CD8-positive, alpha-beta memory T cell (primary cell): ENCODE measurements at places on chromosomes 12 and 14. TPM values are rescaled to one million over a fixed set of nuclear protein-coding genes. Genes with fewer than 3 reads are reported as not detected.

GRCh38 chr12:52600071-52600470 is 1.2 kb downstream of the KRT72 start:
- H3K4me3 ChIP-seq, result no peak overlapping the region
- peak; percentile 12 for DNase-seq
- H3K27me3 ChIP-seq, result no peaks in the 10 kb centered on the region
- no peaks in the 10 kb centered on the region for H3K36me3 ChIP-seq
- H3K4me1 ChIP-seq, result peaks cover 32% of the 10 kb centered on the region

DNA sequence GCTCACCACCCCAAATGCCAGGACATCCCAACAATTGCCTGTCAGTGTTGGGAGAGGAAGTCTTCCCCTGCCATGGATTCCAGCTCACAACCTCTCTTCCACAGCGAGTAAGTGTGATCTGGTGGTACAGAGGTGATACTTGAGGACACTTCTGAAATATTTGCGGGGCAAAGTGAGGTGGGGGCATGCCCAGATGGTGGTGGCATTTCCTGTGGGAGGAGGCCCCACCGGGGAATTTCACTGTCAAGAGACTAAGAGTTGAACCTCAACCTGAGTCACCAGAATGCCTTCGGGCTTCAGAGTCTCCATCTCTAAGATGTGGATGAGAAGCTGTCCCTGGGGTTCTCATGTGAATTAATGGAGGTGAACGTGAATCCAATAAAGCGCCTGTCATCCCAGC is 122.3 kb upstream of the RFLNA start:
- H3K27me3 ChIP-seq, result no peaks in the 10 kb centered on the region
- no peak for DNase-seq
- H3K36me3 ChIP-seq, result no peaks in the 10 kb centered on the region
- H3K27ac ChIP-seq, result no peak overlapping the region
- no peak overlapping the region for H3K4me3 ChIP-seq
- no peaks in the 10 kb centered on the region for H3K4me1 ChIP-seq

CYP46A1 gene
- 0.07 TPM for total RNA-seq

GRCh38 chr12:123830675-123831074 is 68.6 kb downstream of the DNAH10 start:
- no peaks in the 10 kb centered on the region for H3K36me3 ChIP-seq
- no peak for DNase-seq
- H3K4me1 ChIP-seq, result no peaks in the 10 kb centered on the region
- no peak overlapping the region for H3K4me3 ChIP-seq
- no peak overlapping the region for H3K27ac ChIP-seq
- no peaks in the 10 kb centered on the region for H3K27me3 ChIP-seq

DNA sequence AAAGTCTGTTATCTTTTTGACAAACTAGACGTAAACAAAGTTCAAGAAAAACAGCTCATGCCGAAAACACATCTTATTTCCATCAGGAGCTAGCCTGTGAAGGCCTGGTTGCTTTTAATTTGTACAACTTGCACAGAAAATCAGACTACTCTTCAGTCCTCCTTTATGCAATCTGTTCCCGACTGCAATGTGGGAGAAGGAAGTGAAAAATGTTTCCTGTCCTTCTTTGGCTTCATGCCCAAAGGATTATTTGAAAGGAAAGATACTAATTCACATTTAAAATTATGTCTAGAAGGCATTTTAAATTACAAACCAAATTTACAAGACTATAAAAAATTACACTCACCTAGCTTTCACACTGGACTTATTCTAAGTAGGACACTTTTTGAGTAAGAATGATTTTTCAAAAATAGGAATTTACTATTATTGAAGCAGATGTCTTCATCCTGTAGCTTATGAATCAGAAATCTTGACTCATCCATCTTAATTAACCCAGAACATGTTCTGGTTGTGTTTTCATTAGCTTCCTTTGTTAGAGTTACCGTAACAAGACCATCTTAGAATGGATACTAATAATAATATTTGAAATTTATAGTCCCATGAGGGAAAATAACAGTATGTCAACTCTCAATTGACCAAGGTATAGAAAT is 272.6 kb downstream of the PRKD1 start:
- no peaks in the 10 kb centered on the region for H3K27me3 ChIP-seq
- H3K27ac ChIP-seq, result no peak overlapping the region
- no peak overlapping the region for H3K4me3 ChIP-seq
- DNase-seq, result no peak

- no peaks in the 10 kb centered on the region for H3K4me1 ChIP-seq
- H3K4me3 ChIP-seq, result no peak overlapping the region
- no peaks in the 10 kb centered on the region for H3K36me3 ChIP-seq
- H3K27me3 ChIP-seq, result no peaks in the 10 kb centered on the region
Observed at GRCh38 chr14:33150666-33151428, 212.2 kb downstream of the NPAS3 start.

FOXN3 gene
- 74.8 TPM for total RNA-seq

- no peaks in the 10 kb centered on the region for H3K27me3 ChIP-seq
- H3K27ac ChIP-seq, result no peak overlapping the region
- no peak overlapping the region for H3K4me3 ChIP-seq
- H3K4me1 ChIP-seq, result peaks cover 8% of the 10 kb centered on the region
Observed at GRCh38 chr12:132194556-132194955, 50.3 kb downstream of the NOC4L start.

DNA sequence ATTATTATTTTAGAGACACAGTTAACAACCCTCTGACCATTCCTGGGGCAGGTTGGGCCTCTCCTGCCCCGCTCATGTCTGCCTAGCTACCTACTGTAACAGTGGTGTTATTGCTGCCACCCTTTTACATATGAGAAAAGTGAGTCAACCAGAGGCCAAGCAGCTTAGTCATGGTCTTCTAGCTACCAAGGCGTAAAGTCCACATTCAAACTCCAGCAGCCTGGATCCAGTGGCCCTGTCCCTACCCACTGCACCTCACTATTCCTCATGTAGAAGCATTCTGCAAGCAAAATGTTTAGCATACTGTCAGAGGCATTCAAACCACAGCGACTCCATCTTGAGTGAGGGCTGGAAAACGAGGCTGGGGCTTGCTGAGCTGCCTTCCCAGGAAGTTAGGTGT is 95.8 kb downstream of the SLC15A4 start:
- H3K36me3 ChIP-seq, result no peaks in the 10 kb centered on the region
- no peak for DNase-seq
- no peak overlapping the region for H3K4me3 ChIP-seq

DNA sequence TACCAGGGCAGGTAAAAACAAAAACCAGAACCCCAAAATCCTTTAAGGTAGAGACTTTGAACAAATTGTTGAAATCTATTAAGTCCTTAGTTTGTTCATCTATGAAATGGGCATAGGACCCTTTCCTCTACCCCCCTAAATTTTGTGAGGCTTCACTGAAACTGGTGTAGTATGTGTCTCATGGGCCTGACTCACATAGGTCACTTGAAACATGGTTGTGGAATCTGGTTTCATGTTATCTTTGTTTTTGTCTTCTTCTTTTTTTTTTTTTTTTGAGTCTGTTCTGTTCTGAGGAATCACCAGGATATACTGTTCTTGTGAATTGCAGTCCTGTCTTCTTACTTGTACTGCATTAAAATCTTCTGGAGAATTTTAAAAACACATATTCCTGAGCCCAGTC is 202.2 kb downstream of the KTN1 start:
- no peaks in the 10 kb centered on the region for H3K27me3 ChIP-seq
- no peak for DNase-seq
- H3K27ac ChIP-seq, result no peak overlapping the region
- no peak overlapping the region for H3K4me3 ChIP-seq
